ENCODE measurements at places on chromosomes 2 and 18.

- no peak for DNase-seq
Measured at GRCh38 chr2:20562540-20563225, 88.2 kb downstream of the HS1BP3 start.

DNA sequence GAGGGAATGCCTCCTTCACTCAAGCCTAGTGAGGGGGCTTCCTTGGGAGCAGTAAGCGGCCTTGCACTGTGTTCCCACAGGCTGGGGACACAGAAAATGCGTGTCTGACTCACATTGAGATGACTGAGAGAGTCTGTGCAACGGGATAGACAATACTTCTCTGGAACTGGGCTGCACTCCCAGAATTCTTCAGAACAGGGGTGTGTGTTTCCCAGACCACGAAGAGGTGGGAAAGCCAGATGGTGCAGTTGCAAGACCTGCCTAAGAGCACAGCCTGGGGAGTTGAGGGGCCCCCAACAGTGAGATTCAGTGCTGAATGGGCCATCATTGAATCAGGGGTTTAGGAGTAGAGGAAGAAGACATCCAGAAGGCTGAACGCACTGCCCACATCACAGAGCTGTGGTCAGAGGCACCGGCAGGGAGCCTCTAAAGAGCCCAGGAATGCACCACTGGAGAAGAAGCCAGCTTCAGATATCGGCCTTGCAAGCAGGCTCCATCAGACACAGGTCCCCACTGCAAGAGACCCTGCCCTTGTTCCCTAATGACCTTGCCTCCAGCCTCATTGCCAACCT, 36.6 kb upstream of the MRPL19 start:
- DNase-seq = no peak

DNA sequence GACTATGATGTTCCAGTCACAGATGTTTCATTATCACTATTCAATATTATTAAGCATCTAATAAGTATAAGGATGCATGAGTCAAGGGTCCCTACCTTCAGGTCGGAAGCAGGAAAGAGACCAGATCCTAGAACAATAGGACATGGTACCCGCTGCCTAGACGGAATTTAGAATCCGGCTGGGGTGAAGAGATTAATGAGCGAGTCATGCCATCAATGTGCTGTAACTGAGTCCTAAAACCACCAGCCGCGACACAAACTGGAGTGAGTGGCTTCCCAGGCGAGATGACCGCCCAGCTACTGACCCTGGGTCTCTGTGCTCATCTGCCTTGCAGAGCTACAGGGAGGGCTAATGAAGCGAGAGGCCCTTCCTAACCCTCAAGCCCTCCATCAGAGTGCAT, 73.6 kb downstream of the DNMT3A start:
- DNase-seq = no peak

DNA sequence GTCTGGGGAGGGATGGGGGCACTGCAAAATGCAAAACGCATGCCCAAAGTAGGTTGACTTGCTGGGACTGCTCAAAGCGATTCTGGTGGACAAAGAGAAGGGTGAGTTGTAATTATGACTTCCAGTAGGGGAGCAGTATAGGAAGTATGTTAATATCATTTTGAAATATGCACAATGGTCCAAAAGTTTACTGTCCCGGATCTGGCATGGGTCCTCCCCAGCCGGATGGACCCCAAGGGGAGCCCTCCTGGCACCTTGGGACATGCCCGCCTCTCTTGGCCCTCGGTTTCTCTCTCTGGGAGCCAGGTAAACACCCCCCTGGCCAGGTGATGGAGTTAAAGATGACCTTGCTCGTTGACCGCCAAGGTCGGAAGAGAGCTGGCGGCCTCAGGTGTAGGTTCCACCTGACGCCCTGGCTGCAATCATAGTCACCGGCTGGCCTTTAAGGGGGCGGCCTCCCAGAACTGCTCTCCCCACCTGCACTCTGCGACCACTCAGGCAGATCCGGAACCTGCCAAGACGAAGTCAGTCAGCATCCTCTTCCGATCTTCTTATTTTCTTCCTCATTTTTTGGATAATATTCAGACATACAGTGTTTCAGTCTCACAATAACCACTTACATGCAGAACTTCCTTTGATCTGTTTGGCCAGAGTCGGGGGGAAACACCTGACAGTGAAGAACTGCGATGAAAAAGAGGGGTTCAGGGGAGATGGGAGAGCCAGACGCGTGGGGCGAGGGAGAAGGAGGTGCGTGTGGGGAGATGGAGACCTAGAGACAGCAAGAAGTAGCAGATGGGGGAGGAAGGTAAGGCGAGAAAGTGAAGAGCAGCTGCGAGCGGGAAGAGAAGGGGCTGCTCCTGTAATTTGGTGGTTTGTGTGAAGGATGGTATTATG, 148.3 kb downstream of the MEIS1 start:
- no peak for DNase-seq

DNA sequence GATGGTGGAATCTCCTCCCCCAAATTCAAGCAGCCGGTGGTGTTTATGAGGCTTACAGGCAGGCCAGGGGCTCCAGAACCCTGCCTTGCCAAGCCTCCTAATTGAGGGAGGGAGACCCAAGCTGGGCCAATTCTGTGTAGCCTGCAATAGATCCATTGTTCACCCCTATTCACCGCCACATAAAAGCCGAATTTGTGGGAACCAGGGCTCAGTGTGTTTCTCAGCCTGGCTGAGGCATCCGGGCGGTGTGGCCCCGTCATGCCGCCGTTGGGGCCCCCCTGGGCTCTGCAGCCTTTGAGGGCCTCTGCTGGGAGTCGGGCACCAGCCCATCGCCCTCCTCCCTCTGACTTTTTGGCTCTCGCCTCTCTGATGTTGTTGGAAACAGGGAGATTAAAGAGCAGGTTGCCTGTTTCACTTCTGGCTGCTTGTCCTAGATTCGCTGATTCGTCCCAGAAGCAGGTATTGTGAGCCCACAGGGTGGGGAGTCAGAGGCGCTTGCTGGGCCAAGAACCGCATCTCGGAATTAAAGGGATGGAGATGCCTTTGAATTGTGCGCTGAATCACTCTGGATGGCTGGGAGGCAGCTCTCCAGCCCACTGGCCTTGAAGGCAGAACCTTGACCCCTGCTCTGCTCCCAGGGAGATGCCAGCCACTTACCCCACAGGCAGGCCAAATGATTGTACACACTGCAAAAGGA, 14.7 kb upstream of the OTOS start:
- no peak for DNase-seq

DNA sequence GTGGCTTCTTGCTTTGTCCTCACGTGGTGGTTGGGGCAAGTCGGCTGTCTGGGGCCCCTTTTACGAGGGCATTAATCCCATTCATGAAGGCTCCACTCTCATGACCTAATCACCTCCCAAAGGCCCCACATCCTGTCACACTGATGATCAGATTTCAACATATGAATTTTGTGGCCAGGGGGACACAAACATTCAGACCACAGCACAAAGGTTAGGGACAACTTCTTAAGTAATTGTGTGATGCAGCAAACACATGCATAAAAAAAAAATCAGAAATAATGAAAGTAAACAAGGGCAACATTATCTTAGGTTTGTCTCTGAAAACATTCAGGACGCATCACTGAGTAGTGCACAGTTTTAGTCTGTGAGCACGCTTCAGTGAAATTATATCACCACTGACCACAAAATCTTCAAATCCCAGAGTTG, 54.2 kb upstream of the FRZB start:
- DNase-seq = no peak

- no peak for DNase-seq
Measured at GRCh38 chr2:8437228-8437948, 244.5 kb upstream of the ID2 start.

- no peak for DNase-seq
Measured at GRCh38 chr2:190805126-190805525, 75.5 kb upstream of the GLS start.

DNA sequence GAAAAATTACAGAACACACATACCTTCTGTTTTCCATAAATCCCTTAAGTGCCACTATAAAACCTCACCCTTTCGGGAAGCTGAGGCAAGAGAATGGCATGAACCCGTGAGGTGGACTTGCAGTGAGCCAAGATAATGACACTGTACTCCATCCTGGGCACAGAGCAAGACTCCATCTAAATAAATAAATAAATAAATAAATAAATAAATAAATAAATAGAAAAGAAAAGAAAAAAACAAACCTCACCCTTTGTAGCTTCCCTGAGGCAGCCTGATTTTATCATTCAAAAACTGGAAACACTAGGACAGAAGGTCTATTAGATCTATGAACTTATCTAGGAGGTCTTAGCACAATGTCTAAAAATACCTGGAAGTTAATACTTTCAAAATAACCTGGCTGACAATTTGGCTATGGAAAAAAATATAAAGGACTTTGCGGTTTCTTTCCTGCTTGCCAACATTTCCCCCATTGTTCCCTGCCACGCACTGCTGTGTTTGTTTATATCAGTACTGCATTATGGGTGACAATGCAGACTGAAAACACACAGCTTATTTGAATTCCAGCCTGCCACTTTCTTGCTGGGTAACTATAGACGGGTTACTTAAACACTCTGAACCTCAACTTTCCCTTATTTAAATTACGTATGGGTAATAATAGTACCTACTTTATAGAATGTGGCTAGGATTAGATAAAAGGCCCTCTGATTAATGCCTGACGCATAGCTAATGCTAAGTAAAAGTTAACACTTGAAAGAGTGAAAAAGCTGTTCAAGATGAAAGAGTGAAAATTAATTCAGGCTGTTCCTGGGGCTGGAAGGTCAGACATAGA, 313.0 kb downstream of the RDH14 start:
- no peak for DNase-seq

DNA sequence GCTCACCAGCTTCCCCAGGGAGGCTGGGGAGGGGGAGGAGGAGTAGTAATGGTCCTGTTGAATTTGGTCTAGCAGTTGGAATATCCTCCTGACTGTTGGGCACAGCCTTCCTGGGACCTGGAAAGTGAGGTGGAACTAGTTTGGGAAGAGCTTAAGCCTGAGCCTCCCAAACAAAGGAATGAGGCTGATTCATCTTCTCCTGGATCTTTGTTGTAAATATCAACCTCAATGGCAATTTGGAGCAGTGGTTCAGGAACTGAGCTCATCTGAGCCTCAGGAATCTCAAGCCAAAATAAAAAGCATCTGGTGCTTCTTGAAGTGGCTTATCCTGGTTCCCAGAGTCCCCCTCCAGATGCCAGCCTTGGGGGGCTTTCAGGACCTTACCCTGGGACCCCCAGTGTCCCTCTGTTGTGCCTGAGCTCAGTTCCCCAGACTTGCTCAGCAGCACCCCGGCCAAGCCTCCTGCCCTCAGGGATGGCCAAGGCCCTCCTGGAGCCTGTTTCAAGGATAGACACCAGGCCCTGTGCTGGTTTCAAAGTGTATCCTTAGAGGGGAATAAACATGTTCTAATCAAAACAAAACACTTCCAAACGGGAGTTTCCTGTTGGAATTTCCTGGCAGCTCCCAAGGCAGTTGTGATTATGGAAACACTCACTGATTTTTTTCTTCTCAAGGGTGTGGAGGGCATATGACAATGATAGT, 112.6 kb downstream of the DDX1 start:
- DNase-seq = no peak

DNA sequence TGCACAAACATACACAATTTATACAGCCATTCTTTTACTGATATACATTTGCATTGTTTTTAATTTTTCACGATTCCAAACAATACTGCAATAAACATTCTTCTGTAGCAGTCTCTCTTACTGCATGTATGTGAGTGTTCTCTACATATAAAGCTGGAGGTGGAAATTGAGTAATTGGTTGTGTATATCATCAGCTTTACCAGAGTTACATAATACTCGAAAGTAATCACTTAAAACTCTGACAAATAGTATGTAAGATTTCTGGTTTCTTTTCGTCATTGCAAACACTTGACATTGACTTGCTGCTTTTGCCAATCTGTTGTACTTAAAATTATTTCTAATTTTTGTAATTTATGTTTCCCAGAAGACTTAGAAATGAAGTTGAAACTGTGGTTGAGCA, 110.2 kb downstream of the TDRD15 start:
- DNase-seq = no peak

DNA sequence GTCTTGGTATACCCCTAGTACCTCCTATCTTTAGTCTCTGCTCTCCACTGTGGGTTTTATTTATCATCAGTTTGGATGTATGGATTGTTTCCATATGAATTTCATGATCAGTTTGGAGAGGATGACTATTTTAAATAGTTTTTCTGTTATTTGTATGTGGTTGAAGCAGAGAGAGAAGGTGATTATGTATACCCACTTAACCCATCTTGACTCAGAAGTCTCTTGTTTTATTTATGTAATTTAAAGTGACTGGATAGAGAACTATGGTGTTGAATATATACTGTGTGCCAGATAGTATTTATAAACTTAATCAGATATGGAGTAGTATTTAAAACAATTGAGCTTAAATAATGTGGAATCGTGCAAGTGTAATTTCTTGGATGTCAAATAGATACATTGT, 39.9 kb downstream of the SMAD4 start:
- DNase-seq = no peak

- no peak for DNase-seq
Measured at GRCh38 chr2:76478266-76479035, 767.7 kb upstream of the GCFC2 start.

DNA sequence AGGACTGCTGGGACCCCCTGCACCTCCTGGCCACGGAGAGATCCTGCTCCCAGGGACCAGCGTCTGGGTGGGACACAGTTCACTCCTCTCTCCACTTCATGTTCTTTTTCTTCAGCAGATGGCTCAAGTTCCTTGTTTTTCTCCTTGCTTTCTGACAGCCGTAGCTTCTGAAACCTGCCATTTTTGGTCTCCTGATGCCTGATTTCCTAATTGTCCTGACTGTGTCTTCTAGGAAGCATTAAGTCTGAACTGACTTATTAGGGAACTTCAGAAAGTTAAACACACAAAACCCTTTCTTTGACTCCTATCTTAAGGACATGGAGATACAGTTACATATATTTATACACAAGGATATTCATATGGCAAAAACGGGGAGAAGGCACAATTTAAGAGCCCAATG, 22.7 kb downstream of the CNNM4 start:
- no peak for DNase-seq

DNA sequence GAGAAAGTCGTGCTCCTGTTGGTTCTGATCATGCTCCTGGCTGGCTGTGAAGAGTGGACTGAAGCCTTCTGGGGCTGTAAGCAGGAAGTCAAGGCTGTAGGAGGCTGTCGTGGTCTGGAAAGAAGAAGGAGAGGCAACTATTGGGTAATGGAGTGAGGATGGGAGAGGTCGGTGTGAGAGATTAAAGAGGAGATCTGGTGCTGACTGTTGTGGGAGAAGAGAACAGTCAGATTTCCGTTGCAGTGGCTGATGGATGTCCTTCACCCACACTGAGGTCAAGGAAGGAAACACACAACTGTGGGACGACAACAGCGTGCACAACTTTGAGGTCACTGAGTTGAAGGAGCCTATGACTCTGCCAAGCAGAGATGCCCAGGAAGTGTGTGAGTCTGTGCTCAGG, 2.8 kb upstream of the PSMD1 start:
- DNase-seq = no peak
